Renal cortex interstitium (tissue), 15 donors: ENCODE measurements at places on chromosomes 7 and 10.

- no peak for DNase-seq
Observed at GRCh38 chr7:26265499-26266075, 26.1 kb upstream of the SNX10 start.

DNA sequence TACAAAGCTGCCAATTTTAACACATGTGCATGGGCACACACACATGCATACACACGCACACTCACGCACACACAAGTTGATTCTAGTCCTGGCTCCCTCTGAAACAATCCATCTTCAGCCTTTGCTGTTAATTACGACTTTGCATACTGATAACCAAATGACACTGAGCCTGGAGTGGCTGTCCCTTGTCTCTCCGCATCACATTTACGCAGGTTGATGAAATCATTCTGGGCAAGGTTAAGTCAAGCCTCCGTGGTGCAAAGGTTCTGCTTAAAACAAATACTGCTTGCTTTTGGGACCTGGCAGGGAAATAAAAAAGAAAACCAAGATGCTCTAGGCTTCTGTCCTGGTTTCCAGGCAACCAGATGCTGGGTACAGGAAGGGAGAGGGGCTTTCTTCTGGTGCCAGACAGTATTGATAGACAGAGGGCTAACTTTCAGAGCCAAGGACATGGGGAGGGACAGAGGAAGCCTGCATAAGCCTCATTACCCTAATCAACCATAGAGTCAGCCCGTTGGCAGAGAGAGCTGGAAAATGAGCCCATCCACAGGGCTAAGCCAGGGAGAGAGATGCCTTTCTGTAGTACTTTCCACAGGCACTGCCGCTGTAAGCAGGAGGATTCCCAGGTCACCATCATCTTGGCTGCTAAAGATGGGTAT lies 233.0 kb downstream of the WDR11 start:
- DNase-seq: no peak

DNA sequence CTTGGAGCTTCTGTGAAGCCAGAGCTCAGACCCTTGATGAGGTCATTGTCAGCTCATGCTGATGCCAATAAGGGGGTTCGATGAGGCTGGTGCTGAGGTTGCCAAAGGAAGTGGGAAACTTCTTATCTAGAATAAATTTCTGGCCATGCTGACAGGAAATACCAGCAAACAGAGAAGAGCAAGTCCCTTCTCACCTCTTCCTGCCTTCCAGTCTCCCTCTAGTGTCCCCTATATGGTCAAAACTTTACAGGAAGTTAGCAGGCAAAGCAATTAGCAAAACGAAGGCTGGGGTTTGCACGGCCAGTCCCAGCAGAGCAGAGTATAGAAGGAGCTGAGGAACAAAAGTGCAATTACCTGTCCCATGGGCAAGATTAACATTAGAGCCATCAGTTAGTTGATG lies 15.1 kb upstream of the NEUROG3 start:
- no peak for DNase-seq

DNA sequence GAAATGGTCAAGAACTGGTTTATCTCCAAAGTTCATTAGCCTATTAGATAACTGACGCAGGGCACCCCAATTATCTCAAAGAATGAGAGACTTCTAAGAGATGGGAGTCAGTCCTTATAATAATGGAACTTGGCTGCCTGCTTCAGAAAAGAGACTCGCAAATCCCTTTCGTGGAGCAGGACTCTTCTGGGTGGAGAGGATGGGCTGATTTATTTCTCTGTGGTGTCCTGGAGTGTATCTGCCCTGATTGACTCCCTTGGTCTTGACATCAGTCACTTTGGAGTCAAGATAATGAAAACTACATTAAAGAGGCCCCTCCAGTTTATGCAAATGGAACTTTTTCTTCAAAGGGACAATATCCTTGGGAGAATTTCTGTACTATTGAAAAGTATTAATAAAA lies 198.9 kb downstream of the HDAC9 start:
- no peak for DNase-seq

DNA sequence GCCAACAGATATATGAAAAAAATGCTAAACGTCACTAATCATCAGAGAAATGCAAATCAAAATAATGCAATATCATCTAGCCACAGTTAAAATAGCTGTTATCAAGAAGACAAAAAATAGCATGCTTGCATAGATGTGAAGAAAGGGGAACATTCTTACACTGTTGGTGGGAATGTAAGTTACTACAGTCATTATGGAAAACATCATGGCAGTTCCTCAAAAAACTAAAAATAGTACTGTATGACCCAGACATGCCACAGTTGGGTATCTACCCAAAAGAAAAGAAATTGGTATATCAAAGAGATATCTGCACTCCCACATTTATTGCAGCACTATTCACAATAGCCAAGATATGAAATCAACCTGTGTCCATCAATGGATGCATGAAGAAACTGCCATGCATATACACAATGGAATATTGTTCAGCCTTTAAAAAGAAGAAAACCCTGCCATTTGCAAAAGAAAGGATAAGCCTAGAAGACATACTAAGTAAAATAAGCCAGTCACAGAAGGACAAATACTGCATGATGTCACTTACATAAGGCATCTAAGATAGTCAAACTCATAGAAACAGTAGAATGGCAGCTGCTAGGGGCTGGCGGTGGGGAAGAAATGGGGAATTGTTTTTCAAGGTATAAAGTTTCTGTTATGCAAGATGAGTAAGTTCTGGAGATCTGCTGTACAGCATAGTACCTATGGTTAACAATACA lies 107.0 kb downstream of the PTPN20 start:
- DNase-seq: no peak

GRCh38 chr10:29245476-29245875 lies 43.4 kb upstream of the LYZL1 start:
- no peak for DNase-seq

DNA sequence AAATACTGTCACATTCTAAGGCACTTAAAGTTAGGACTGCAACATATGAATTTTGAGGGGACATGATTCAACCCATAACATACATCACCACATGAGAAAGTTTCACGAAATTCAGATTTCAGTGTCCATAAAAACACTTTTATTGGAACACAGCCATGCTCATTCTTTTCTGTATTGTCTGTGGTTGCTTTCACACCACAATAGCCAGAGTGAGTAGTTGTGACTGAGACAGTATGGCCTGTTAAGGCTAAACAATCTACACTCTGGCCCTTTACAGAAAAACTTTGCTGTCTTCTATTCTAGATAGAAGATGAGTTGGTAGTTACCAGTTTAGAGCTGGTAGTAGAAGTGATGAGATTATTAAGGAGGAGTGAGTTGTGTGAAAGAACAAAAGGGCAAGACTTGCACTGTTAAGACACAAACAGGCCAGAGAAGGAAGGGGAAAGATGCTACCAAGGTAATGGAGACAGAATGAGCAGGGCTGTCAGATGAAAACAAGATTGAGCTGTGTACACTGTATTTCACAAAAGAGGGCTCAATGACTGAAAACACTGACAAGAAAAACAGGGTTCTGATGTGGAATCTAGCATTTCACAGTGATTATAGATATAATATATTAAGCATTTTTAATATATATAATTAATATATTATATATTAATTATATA lies 108.6 kb downstream of the PPP1R3A start:
- no peak for DNase-seq

- no peak for DNase-seq
Observed at GRCh38 chr7:25720427-25720826, 431.6 kb upstream of the NFE2L3 start.

DNA sequence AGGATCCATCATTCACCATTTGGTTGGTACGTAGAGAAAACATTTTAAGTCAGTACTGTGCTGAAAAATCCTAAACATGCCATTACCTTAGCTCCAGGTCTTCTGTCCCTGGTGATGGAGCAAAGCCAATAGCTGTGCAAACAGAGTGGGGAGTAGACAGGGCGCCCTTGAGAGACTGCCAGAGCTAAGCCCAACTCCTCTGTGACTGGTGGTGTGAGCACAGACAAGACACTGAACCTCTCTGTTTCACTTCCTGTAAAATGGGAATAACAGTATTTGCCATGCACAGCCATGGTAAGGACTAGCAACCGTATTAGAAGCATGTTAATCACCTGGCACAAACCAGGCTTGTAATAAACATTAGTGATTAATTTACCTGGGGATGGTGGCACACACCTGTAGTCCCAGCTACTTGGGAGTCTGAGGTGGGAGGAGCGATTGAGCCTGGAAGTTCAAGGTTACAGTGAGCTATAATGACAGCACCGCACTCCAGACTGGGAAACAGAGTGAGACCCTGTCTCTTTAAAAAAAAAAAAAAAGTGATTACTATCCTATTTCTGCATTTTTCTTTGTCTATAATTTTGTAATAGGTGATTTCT lies 28.7 kb downstream of the LYZL1 start:
- no peak for DNase-seq

DNA sequence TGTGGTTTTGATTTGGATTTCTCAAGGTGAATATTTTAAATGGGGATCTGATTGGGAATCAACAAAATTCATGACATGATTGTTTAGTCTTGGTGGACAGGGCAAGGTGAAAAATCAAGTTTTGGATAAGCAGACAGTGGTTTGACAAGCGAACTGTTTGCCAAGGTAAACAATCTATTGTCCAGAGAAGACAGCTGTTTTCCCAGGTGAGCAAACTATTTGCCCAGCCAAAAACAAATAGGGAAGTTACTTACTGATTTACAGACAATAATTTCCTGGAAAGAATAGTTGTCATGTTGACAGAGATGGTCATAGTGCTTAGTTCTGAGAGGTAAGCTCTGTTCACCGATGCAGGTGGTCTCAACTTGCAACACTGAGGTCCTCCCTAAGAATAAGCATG lies 94.0 kb upstream of the STEAP1B start:
- DNase-seq: no peak

- no peak for DNase-seq
Observed at GRCh38 chr10:43230101-43230908, 36.6 kb downstream of the RASGEF1A start.

GRCh38 chr7:42940985-42941847 lies 9.0 kb downstream of the MRPL32 start:
- DNase-seq: peak; percentile 64

DNA sequence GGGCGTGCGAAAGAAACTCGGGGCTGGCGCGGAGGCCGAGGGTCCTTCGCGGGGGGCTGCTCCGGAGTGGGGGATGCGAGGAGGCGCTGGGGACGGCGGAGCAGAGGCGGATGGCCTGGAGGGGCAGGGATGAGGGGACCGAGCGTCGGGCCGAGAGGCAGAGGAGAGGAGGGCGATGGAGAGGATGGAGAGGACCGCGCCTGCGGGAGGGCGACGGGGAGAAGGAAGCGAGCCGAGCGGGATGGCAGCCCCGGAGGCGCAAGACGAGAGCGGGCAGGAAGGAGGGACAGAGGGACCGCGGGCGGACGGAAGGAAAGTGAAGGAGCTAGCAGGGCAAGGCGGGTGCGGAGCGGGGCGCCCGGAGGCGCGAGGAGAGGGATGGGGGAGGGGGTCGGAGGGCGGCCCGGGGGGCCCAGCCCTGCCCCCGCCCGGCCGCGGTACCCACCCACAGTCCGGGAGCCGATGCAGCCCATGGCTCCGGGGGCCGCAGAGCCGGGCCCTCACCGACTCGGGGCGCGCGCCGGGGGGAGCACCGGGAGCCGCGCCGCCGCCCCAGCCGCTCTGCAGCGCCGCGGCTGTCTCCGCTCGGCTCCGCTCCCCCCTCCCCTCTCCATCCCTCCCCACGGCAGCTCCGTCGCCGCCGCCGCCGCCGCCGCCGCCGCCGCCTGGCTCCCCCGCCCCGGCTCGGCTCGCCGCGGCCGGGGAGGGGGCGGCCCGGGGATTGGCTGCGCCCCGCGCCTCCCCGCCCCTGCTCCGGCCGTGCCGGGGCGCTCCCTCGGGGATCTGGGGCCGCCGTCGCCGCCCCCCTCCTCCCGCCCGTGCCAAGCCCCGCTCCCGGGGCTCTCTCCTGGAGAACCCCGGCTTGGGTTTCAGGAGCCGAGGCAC lies at the start of gene FAM131B:
FAM131B (minus strand) TSS at position 583 of the 885 bp plus-strand sequence; CDS start at position 473, 110 bp downstream.
- DNase-seq: no peak

GRCh38 chr10:31620226-31621151 lies 301.5 kb downstream of the ZEB1 start:
- DNase-seq: no peak

DNA sequence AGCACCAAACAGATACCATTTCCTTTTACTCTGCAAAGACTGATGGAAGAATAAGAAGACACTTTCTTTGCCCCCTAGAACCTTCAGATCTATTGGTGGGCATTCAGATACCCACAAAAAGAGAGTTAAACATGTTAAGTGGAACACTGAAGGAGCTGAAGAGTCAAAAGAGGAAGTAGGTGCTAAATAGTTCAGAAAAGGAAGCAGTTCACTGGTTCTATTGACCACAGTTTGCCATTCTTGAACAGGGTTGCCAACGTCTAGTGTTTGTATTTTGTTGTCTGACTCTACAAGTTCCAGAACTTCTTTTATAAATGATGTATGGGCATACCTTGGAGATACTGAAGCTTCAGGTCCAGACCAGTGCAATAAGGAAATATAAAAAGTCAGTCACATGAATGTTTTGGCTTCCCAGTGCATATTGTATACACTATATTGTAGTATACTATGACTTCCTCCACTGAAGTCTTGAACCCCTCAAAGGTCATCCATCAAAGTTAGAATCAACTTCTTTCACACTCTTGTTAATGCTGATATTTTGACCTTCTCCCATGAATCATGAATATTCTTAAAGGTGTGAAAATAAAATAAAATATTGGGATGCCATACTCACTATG lies 47.5 kb upstream of the AGR3 start:
- DNase-seq: no peak

- DNase-seq: no peak
Observed at GRCh38 chr7:1065585-1066241, 21.4 kb downstream of the GPR146 start.

- no peak for DNase-seq
Observed at GRCh38 chr10:119268871-119269506, 61.6 kb downstream of the GRK5 start.

DNA sequence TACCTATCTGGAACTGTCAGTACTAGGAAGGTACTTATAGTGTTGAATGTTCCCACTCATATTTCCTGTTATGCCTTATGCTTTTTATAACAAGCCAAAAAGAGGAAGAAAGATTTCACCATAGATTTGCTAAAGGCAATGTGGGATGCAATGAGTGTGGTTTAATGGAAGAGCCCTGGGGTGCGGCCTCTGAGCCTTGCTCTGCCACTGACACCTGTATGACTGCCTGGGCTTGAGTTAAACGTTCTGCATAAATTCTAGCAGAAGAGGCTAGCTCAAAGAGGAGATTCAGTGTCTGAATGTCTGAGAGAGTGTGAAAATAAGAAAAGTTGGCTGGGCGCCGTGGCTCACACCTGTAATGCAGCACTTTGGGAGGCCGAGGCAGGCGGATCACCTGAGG lies 143.8 kb downstream of the TPST1 start:
- no peak for DNase-seq

DNA sequence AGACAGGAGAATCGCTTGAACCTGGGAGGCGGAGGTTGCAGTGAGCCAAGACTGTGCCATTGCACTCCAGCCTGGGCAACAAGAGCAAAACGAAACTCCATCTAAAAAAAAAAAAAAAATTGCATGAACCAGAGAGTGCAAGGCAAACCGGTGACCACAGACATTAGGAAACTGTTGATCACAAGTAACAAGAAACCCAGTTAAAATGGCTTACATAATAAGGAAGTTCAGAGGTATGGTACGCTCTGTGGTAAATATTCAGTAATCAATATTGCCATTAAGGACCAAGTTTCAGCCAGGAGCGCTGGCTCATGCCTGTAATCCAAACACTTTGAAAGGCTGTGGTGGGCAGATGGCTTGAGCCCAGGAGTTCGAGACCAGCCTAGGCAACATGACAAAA lies 9.2 kb upstream of the NT5C2 start:
- DNase-seq: no peak
